ENCODE measurements at places on chromosomes 11 and 22. TPM values are rescaled to one million over a fixed set of nuclear protein-coding genes. Genes with fewer than 3 reads are reported as not detected.

P4HA3 gene
- total RNA-seq: 0.41 TPM

MYEOV gene
- total RNA-seq: not detected

- no peak for DNase-seq
These were observed 25.8 kb downstream of the PPME1 start for GRCh38 chr11:74196781-74197486.

DNA sequence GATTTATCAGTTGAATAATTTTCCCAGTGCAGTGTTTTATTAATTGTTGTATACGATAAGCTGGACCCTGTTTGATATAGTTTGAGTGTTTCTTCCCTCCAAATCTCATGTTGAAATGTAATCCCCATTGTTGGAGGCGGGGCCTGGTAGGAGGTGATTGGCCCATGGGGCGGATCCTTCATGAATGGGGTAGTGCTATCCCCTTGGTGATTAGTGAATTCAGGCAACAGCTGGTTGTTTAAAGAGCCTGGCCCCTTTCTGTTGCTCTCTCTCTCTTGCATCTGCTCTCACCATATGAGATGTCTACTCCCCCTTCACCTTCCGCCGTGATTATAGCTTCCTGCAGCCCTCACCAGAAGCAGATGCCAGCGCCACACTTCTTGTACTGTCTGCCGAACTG is 1.5 kb downstream of the OR5A1 start:
- no peak for DNase-seq

DNA sequence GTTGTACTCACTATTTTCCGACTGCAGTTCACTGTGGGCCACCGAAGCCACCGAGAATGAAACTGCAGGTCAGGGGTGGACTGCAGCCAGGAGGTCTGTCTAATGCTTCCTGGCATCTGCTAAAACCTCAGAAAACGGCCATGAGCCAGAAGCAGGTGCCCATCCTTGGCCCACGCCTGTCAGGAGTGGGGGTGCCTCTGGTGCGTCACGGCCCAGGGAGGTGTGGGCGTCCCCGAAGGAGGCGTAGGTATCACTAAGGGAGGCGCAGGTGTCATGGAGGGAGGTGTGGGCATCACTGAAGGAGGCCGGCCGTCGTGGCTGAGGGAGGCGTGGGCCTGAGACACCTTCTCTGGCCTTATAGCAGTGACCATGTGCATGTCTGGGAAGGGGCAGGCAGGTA is 456.2 kb downstream of the TBC1D22A start:
- no peak for DNase-seq

DNA sequence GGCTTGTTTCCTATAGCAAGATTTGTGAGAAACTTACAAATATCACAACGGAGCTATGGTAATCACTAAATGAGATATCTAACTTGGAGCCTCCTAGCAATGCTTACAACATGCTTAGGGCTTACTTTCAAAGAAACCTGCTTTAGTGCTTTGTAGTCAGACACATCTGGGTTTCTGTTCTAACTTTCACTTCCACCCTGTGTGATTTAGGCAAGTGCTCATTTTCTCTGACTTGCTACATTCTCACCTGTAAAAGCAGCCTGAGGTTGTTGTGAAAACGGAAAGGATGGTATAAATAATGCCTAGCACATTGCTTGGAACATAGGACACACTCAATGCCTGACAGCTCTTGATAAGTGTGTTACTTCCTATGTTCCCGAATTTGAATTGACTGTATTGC is 45.6 kb downstream of the LRRC4C start:
- no peak for DNase-seq

DNA sequence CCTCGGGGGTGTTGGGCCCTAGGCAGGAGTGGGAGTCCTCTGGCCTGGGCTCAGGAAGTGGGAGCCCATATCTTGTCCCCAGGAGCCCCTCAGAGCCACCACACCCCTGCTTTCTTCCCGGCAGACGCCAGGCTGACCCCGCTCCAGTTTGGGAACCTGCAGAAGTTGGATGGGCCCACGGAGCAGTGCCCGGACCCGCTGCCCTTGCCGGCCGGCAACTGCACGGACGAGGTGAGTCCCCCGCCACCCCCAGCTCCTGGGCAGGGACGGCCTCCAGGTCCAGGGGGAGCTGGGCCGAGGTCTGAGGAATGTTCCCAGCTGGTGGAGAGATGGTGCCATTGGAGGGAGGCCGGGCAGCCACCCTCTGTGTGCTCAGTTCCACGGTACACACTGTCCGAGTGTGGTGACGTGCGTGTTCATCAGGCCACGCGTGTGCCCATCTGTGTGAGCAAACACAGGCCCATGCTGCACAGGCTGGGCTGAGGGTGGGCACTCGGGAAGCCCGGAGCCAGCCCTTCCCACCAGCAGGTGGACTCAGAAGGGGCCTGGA is 4.8 kb downstream of the MUC5B start:
- DNase-seq: no peak

- DNase-seq: no peak
These were observed 5.2 kb upstream of the RASSF10 start for GRCh38 chr11:13003736-13004493.

DNA sequence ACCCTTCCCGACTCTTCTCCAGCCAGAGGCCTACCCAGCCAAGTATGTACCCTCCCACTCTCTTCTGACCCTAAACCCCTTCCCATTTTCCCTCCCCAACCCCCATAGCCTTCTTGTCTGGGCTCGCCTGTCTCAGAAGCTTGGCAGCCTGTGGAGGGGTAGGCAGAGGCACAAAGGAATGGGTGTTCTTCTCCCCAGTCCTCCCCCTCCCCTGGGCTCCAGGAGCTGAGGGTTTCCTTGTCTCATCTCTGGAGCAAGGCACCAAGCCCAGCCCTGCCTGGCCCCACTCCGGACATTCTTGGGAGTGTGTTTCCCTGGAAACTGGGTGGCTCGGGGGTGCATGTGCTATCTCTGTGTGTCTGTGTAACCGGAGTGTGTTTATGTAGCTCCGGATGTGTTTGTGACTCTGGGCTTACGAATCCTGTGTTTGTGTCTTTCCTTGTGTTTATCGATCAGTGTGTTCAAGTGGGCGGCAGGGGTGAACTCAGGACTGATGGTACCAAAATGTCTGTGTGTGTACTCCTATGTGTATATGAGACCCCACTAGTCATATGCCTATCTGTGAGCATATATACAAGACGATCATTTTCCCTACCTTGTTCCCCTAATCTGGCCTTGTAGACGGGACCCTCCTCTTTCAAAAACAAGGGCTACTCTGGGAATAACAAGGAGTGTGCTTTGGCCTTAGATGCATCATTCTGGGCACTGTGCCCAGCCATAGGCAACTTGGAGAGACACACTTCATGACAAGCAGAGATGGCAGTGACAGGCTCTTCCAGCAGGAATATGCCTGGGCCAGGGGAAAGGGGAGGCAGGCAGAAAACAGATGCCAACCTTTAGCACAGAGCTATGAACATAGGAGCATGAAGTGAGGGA is 10.9 kb downstream of the PHLDB1 start:
- no peak for DNase-seq

Data from frontal cortex (tissue), 4 donors.